ENCODE measurements at places on chromosomes 6 and 20.

GRCh38 chr20:25739615-25740320 is 43.1 kb upstream of the ZNF337 start:
- DNase-seq: no peak

DNA sequence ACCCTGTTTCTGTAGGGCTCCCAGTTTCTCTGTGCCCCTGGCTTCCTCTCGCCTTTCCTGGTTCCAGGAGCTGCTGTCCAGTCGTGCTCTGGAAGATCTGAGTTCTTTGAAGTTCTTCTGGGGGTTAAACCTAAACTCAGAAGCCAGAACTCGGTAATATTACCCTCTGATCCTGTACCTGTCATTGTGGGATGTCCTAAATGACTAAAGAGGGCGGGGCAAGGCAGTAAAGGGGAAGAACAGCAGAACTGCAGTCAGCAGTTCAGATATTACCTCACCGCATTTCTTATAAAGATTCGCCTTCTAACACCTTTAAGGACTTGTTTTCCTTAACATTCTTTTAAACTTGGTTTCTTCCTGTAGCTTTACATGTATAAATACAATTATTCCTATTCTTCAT is 63.9 kb downstream of the FAM120B start:
- no peak for DNase-seq

DNA sequence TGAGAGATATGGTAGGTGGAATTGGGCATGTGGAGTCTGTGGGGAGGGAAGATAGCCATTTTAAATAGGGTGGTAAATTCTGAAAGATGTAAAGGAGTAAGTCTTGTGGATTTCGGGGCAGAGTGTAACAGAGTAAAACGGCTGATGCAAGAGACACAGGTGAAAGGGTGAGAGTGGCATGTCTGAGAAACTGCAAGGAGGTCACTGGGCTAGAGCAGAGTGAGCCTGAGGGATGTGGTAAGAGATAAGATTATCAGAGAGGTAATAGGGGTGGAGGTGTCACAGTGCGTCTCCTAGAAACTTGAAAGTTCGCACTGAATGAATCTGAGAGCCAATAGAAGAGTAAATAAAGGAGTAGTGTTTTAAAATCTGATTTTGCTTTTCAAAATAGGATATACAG is 308.1 kb downstream of the EPM2A start:
- DNase-seq: no peak

DNA sequence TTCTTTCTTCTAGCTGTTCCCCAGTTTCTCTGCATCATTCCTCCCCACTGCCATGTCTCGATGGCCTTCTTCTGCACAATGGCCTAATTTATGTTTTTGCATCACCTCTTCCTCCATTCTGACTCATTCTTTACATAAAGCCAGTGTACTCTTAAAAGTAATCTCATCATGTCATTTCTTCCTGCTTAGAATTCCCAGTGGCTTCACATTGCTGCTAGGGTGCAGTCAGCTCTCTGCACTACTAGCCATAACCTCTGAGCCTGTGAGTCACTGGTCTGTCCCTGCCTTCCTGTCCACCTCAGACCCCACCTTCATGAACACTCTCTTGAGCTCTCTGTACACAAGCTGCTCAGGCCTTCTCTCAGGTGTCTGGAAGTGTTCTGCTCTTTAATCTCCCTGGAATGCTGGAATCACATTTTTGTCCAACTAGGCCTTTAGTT is 24.1 kb upstream of the TRIM27 start:
- DNase-seq: no peak

DNA sequence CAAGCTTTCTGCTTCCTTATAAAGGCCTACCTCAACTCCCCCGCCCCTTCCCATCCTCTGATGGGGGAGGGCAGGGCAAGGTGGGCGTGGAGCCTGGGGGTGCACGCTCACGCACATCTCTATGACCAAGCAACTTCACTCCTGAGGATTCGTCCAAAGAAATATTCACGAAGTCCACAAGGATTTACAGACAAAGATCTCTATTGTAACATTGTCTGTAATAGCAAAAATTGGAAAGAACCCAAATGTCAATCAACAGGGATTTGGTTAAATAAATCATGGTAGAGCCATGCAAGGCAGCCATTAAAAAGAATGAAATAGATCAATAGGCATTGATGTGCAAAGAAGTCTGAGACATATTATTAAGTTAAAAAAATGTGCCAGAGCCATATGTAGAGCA is 130.4 kb upstream of the AFDN start:
- DNase-seq: no peak

DNA sequence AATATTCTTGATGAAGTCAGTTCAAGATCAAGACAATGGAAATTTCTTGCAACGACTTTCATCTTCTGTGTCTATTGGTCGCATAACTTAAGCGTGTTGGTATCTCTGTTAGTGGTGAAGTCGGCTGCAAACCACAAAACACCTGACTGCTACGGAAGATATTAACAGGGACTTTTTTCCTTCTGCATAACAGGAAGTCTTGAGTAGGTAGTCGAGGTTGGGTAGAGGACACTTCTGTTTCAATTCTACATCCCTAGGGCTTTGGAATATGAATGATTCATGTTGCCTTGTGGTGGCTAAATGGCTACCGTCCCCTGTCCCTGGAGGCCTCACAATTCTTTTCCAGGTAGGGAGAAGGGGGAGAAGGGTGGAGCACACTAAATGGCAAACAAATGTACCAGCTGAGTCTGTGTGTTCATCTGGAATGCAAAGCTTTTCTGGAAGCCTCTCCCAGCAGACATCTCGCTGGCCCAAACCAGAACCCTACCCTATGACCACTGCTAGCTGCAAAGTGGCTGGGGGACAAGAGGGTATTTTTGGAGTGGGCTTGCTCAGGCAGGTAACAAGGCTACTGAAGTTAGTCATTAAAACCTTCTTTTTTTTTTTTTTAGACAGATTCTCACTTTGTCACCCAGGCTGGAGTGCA is 34.6 kb upstream of the NKX2-2 start:
- DNase-seq: no peak

GRCh38 chr6:156280065-156280464 is 497.1 kb upstream of the ARID1B start:
- no peak for DNase-seq

DNA sequence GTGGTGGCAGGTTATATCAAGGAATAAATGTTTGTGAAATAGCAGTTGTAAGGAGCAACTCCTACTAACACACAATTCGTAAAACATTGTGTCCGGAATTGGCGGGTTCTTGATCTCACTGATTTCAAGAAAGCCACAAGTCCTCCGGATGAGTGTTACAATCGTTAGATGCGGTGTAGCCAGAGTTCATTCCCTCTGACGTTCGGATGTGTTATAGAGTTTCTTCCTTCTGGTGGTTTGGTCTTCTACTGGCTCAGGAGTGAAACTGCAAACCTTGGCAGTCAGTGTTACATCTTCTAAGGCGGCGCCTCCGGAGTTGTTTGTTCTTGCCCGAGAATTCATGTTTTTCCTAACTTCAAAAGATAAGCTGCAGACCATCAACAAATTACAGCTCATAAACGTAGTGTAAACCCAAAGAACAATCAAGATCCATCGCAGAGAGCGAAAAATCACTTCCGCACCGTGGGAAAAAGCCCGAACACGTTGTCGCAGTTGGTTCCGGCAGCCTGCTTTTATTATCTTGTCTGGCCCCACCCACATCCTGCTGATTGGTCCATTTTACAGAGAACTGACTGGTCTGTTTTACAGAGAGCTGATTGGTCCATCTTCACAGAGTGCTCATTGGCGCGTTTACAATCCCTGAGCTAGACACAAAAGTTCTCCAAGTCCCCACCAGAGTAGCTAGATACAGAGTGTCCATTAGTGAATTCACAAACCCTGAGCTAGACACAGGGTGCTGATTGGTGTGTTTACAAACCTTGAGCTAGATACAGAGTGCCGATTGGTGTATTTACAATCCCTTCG is 58.2 kb downstream of the TRIM27 start:
- peak; percentile 12 for DNase-seq

Data from AML-193 (cell line).